ENCODE measurements at places on chromosomes 11 and 22. TPM values are rescaled to one million over a fixed set of nuclear protein-coding genes. Genes with fewer than 3 reads are reported as not detected.

DNA sequence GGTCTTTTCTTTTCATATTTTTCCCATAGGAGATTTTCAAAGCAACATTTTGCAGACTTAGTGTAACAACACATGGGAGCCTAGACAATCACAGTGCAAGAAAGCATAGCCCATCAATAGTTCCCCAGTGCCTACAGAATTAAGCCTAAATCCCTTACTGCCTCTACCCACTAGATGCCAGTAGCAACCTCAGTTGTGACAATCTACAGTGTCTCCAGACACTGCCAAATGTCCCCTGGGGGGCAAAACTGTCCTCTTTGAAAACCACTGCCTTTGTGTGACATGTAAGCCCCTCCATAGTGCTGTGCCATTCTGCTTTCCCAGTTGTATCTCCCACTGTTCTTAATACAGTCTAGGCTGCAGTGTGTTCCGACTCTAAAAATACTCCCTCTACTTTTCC is 1329.0 kb downstream of the LRRC4C start:
- peaks cover 65% of the 10 kb centered on the region for H3K4me1 ChIP-seq
- peak; percentile 94 for DNase-seq
- no peaks in the 10 kb centered on the region for H3K36me3 ChIP-seq
- H3K27me3 ChIP-seq = no peaks in the 10 kb centered on the region
- H3K27ac ChIP-seq = no peak overlapping the region

The GTPBP1 gene
- 96.2 TPM for total RNA-seq

- DNase-seq = peak; percentile 67
- peak overlapping the region; percentile 62 for H3K27ac ChIP-seq
- peak overlapping the region; percentile 78 for H3K4me3 ChIP-seq
- H3K36me3 ChIP-seq = peaks cover 7% of the 10 kb centered on the region
- H3K4me1 ChIP-seq = peaks cover 10% of the 10 kb centered on the region
- no peaks in the 10 kb centered on the region for H3K27me3 ChIP-seq
These were observed 701 bp downstream of the TMEM216 start for GRCh38 chr11:61392981-61393595.

- no peak for DNase-seq
- no peak overlapping the region for H3K27ac ChIP-seq
- H3K4me3 ChIP-seq = no peak overlapping the region
These were observed 1.2 kb downstream of the FOLR2 start for GRCh38 chr11:72217841-72218240.

DNA sequence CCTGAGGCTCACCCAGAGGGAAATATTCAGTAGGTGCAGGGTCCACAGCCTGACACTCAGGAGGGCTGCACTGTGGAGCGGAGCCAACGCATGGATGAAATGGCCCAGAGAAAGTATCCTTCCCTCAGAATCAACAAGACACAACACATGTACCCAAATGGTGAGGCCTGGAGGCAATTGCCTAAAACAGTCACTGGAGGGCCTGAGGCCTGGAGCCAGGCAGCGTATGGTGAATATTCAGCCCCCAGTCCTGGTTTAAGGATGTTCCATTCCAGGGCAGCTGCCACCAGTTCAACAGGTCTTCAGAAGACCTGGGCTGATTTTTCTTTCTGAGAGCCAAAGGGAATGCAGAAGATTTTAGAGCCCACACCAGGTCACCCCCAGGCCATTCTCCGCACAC is 264.8 kb downstream of the INSC start:
- H3K36me3 ChIP-seq = no peaks in the 10 kb centered on the region
- H3K4me3 ChIP-seq = no peak overlapping the region
- H3K27ac ChIP-seq = no peak overlapping the region
- H3K27me3 ChIP-seq = no peaks in the 10 kb centered on the region

- no peak overlapping the region for H3K4me3 ChIP-seq
- no peak overlapping the region for H3K27ac ChIP-seq
- H3K4me1 ChIP-seq = no peaks in the 10 kb centered on the region
- no peak for DNase-seq
These were observed 7.9 kb downstream of the SFI1 start for GRCh38 chr22:31504282-31504681.

The MRGPRE gene
- not detected for total RNA-seq

GRCh38 chr22:40449676-40450035 is 79.3 kb downstream of the SGSM3 start:
- H3K4me1 ChIP-seq = peaks cover 18% of the 10 kb centered on the region
- no peak overlapping the region for H3K4me3 ChIP-seq
- no peaks in the 10 kb centered on the region for H3K36me3 ChIP-seq
- H3K27me3 ChIP-seq = no peaks in the 10 kb centered on the region
- H3K27ac ChIP-seq = no peak overlapping the region

- no peak overlapping the region for H3K4me3 ChIP-seq
- DNase-seq = no peak
- H3K36me3 ChIP-seq = no peaks in the 10 kb centered on the region
- H3K4me1 ChIP-seq = no peaks in the 10 kb centered on the region
- H3K27me3 ChIP-seq = no peaks in the 10 kb centered on the region
These were observed 50.0 kb downstream of the RBX1 start for GRCh38 chr22:41000941-41001721.

- peak overlapping the region; percentile 74 for H3K27ac ChIP-seq
- H3K4me1 ChIP-seq = peaks cover 21% of the 10 kb centered on the region
- H3K4me3 ChIP-seq = peak overlapping the region; percentile 73
- no peaks in the 10 kb centered on the region for H3K36me3 ChIP-seq
- DNase-seq = no peak
These were observed 1.5 kb downstream of the SLC35F2 start for GRCh38 chr11:107856981-107857517.

The OR51E1 gene
- total RNA-seq = not detected

The FAM227A gene
- total RNA-seq = 3.8 TPM

The C11orf16 gene
- not detected for total RNA-seq

The ZPR1 gene
- total RNA-seq = 100 TPM

GRCh38 chr11:14519597-14519916 is 629 bp downstream of the PSMA1 start:
- H3K27ac ChIP-seq = peak overlapping the region; percentile 94
- peak overlapping the region; percentile 76 for H3K4me3 ChIP-seq
- H3K36me3 ChIP-seq = peaks cover 36% of the 10 kb centered on the region
- no peak for DNase-seq
- H3K27me3 ChIP-seq = no peaks in the 10 kb centered on the region

The MPPED2 gene
- 3.4 TPM for total RNA-seq

The ZNF215 gene
- 0.26 TPM for total RNA-seq

- H3K27ac ChIP-seq = no peak overlapping the region
- no peaks in the 10 kb centered on the region for H3K27me3 ChIP-seq
- no peak overlapping the region for H3K4me3 ChIP-seq
- no peak for DNase-seq
- H3K4me1 ChIP-seq = peaks cover 6% of the 10 kb centered on the region
These were observed 59.4 kb downstream of the BRD1 start for GRCh38 chr22:49768077-49768910.

DNA sequence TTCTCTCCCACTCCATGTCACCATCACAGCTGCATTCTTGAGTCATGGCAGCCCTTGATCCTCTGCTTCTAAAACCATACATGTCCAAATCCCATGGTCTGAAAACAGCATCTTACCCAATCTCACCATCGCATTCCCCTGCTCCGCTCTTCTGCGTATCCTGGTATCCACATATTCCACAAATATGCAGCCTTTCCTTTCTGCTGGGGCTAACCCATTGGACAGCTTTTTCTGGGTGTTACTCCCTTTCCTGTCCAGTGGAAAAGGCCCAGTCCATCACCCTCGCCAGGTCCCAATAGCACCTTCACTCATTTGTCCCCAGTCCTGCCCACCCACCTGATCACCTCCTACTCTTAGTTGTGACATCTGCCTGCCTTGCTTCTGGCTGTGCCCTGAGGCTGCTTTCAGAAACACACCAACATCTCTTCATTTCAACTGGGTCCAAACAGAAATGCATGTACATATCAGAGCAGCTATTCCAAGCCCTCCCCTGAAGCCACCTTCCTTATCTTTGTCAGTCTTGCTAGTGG is 237.6 kb upstream of the TBCEL start:
- no peaks in the 10 kb centered on the region for H3K4me1 ChIP-seq
- no peaks in the 10 kb centered on the region for H3K36me3 ChIP-seq
- H3K27ac ChIP-seq = no peak overlapping the region
- DNase-seq = no peak

DNA sequence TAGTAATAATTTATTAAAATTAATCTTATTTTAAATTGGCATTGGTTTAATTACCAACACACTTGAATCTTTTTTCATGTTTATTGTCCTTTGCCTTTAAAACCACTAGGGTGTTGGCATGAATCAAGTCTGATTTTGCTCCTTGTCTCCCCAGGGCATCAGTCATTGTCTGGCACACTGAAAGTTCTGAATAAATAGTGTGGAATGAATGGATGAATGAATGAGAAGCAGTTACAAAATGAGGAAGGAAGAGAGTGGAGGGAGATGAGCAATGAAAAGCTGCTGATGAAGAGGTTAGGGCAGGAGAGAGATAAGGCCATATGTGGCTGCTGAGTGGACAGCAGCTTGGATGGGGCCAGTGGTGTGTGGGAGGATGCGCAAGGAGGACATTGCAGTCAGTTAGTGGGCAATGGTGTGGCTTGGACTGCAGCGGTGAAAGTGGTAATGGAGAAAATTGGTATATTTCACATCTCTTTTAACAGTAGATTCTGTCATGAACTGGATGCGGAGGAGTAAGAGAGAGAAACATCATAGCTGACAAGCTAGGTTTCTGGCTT is 132.0 kb downstream of the SPON1 start:
- H3K4me1 ChIP-seq = no peaks in the 10 kb centered on the region
- peaks cover under 1% of the 10 kb centered on the region for H3K27me3 ChIP-seq
- H3K27ac ChIP-seq = no peak overlapping the region
- no peaks in the 10 kb centered on the region for H3K36me3 ChIP-seq
- H3K4me3 ChIP-seq = no peak overlapping the region

The CLDN5 gene
- total RNA-seq = 0.21 TPM

DNA sequence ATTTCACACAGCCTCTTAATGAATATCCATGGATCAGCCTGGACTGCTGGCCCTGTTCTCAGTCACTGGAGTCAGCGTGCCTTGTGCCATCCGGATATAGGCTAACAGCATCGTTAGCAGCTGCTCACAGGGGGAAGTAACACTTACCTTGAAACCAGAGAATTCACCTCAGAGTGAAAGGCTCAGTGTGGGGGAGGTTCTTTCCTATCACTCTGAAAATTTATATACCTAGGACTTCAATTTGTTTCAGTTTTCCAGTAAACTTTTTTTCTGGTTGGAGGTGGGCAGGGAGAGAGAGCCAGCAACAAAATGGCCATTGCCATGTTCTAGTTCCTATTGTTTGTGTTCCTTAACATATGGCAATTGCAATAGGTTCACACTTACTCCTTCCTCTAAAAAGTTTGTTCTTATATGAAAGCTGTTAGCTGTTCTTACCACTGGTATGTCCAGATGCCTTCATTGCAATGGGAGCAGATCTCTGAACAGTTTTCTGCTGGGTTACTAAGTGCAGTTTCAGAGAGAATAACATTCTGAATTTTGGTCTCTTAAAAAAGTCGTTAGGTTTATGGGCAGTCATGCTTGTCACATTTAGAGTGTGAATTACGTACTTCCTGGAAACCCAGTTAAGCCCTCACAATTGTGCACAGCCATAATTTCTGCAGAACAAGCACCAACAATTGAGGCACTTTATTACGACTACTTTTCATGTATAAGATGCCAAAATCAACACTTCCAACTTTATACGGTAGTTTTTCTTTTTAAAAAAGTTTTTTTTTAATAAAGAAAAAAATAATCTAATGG is 247.6 kb downstream of the CADM1 start:
- H3K36me3 ChIP-seq = no peaks in the 10 kb centered on the region
- H3K4me3 ChIP-seq = no peak overlapping the region

The DGCR6 gene
- total RNA-seq = 2.7 TPM

The CNGA4 gene
- total RNA-seq = not detected

- H3K27ac ChIP-seq = peak overlapping the region; percentile 54
- peak; percentile 49 for DNase-seq
- H3K27me3 ChIP-seq = no peaks in the 10 kb centered on the region
- no peaks in the 10 kb centered on the region for H3K4me1 ChIP-seq
- no peaks in the 10 kb centered on the region for H3K36me3 ChIP-seq
- H3K4me3 ChIP-seq = peak overlapping the region; percentile 58
These were observed 3.8 kb upstream of the ADORA2A start for GRCh38 chr22:24423519-24424000.

- H3K27ac ChIP-seq = no peak overlapping the region
- peak; percentile 32 for DNase-seq
- H3K4me1 ChIP-seq = no peaks in the 10 kb centered on the region
- no peak overlapping the region for H3K4me3 ChIP-seq
- no peaks in the 10 kb centered on the region for H3K36me3 ChIP-seq
- H3K27me3 ChIP-seq = no peaks in the 10 kb centered on the region
These were observed 12.9 kb downstream of the GAL3ST1 start for GRCh38 chr22:30561402-30562189.
